ENCODE measurements at places on chromosomes 2 and 18.

DNA sequence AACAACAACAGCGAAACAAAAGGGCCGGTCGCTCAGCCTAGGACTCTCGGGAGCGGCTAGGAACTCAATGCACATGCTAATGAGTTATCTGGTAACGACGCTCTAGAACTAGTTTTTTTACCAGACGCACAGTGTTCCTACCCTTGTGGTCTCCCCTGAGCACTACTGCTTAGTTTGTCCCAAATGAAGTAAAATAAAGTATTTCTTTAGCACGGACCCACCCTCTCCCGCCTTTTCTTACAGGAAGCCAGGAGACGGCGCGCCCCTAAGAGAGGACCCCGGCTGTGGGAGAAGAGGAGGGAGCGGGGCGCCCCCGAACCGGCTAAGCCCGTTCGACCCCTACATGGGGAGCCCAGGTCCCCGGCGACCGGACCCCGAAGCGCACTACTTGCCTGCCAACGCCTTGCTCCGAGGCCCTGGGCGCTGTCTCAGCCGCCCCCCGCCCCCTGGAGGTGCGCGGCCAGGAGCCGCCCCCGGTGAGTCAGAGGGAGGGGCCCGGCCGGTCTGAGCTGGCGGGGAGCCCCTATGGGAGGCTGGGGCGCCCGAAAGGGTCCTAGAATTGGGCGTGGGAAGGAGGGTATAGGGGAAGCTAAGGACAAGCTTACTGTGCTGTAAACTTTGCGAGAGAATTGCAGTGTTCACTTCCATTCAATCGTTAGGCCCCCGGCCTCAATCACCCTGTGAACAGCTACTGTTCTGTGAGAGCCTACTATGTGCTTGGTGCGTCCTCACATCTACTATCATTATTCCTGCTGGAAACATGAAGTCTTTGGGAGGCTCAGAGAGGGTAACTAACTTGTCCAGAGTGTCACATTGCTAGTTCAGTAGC, 3.6 kb upstream of the CAPG start:
- DNase-seq, result no peak

DNA sequence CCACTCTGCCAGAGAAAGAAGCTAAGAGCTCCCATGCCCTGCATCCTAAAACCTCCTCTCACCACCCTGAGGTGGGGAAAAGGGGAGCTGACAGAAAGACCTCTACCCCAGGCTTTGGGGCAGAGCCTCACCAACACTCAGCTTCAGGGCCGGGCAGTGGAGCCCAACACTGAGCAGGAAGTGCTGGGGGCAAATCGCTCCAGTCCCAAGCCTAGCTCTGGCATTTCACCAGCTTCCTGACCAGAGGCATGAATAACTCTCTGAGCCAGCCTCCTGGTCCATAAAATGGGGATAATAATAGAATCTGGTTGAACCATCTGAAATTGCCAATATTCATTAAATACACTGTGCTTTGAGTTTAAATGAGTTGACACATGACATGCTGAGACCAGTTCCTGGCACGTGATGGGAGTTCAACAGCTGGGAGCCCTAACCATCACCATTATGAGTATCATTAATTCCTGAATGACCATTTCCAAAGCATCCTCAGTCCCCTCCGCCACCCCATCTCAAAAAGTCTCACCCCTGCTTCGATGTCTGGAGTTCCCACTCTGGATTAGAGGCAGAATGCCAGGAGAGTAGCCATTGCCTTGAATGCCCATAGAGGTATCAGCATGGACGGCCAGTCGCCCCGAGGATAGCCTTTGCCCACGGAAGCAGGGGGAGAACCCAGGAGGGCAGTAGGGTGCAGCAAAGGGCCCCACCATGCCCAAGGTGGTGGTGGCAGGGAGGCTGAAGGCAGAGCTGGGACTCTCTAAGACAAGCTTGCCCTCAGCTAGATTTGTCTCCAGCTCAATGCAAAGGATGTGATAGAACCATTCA, 153.4 kb downstream of the TNS1 start:
- no peak for DNase-seq

GRCh38 chr2:100040906-100041305, 101.5 kb downstream of the AFF3 start:
- DNase-seq, result no peak

DNA sequence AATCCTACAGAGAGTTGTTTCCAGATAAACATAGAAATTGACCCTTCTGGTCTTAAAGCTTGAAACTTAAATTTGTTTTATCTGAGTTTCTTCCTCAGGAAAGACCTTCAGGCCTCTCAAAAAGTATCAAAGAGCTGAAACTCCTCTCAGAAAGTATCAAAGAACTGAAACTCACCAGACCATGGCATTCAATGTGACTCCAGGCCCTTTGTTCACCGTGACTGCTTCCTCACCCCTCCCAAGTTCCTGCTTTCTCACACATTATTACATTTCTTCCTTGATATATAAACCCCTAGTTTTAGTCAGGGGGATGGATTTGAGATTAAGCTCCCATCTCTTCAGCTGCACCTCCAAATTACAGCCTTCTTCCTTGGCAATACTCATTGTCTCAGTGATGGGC, 6.0 kb downstream of the ANKMY1 start:
- no peak for DNase-seq

DNA sequence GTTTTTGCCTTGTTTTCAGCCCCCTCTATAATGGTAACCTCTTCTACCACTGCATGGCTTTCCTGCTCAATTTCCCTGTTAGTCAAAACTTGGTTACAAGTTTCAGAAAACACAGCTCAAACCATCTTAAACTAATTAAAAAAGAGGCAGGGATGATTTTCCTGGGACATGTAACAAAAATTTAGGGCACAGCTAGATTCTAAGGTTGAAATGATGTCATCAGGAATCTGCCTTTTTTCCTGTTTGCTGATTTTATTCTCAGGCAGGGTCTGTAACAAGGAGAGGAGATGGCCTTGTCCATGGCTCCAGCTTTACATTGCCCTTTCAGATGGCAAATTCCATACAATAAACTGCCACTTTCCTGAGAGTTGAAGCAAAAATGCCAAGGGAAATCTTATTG, 157.9 kb upstream of the CREB1 start:
- DNase-seq, result no peak

DNA sequence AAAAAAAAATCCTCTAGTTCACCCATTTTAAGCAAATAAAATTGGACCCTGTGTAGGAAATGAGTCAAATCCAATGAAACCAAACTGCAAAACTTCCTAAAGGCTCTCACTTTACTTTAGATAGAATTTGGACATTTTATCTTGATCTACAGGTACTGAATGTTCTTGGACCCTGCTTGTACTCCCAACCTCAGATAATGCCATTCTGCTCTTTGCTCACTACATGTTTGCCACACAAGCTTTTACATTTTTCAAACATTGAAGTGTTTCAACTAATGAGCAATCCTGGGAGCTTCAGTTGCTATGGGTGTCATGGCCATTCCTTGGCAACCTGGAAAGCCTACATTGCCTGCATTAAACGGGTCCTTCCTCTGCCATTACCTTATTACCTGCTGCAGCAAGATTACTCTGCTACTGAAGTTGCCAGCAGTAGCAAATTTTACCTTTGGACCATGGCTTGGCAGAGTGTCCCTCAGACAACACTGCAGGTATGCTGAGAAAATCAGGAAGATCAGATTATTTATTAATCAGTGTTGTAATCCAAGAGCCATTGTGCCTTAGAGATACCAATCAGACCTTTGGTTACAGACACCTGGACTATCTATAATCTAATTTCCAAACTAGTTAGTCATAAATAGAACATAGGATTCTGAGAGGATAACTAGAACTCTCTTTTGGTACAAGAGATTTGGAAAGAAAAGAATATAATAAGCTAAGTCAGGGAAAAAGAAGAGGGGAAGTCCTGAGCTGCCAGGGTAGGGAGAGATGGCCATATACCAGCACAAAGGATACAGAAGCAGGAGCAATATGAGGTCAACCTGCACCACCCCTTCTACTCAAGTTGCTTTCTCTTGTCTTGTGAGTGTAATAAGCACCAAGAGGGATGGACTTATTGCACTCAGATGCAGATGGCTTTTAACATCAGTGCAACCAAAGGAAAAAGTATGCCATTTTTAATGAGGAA, 293.3 kb upstream of the TFPI start:
- DNase-seq, result no peak

DNA sequence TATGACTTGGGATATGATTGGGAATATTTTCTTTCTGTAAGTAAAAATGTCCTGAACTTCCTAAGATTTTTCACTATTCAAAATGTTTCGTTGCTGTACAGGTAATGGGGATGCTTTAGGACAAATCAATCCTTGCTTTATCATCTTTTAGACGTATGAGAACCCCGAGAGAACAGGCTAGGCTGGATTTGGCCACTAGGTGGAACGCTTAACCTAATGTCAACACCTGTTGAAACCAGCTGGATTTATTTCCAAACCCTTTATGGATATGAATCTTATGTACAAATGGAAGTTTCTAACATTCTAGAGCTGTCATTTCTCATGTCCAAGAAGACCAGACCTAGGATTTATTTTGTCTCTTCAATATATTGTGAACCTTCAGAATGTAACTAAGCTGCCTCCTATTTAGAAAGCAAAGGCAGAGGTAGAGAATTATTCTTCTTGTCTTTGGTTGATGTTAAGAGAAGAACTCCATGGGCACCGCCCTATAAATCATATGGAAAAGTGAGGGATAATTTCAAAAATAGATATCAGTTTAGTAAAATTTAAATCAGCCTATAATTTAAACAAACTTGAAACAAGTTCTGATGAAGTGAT, 96.7 kb downstream of the PMAIP1 start:
- DNase-seq, result peak; percentile 60

DNA sequence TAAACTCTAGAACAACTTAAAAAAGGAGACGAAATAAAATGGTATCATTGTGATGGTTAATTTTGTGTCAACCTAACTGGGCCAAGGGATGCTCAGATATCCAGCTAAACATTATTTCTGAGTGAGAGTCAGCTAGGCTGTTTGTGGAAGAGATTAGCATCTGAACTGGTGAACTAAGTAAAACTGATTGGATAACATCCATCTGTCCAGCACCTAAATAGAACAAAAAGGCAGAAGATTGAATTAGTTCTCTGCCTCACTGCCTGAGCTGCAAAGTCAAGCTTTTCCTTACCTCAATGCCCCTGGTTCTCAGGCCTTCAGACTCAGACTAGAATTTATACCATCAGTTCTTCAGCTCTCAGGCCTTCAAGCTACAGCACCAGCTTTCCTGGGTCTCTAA, 30.0 kb downstream of the PPP3R1 start:
- no peak for DNase-seq

GRCh38 chr18:39802648-39803229, 2152.3 kb upstream of the PIK3C3 start:
- no peak for DNase-seq

GRCh38 chr2:9235147-9236044, 28.8 kb downstream of the ASAP2 start:
- no peak for DNase-seq

DNA sequence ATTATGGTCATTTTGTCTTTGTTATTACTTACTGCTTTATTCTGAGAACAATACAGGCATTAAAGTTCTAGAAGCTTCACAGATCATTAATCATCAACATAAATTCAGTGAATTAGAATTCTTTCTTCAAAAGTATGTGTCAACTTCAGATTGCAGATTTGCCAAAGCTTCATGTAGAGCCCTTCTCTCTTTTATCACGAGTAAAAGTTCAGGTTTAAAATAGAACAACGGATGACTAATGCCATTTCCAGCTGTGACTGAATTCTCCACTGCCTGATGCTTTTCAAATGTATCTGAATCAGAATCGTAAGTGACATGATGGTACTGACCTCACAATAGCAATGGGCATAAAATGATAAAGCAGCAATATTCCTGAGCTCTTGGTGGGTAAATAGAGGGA, 116.0 kb downstream of the ABCA12 start:
- no peak for DNase-seq

- DNase-seq, result peak; percentile 56
Observed at GRCh38 chr2:219571311-219572236, at the start of gene OBSL1. OBSL1 (minus strand) TSS chr2:219571539; CDS start chr2:219571232, 307 bp downstream.

GRCh38 chr2:56502616-56503015, 318.8 kb downstream of the CCDC85A start:
- no peak for DNase-seq

DNA sequence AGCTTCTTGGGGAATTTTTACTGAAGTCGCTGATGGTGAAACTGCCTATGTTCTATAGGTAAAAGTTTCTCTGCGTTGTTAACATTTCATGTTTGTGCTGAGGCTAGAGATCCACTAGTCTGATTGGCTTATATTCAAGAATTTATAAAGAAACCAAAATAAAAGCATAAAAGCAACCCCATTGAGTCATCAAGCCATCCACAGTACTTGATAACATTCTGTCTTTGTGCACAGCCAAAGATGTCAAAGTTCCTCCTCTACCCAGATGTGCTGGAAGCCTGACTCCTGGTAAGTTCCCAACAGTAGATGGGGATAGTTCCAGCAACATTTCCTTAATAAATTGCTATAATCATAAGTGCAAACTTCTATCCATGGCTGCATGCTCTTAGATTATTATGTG, 107.8 kb downstream of the TANC1 start:
- DNase-seq, result no peak

- DNase-seq, result no peak
Observed at GRCh38 chr2:36677386-36677785, 19.1 kb upstream of the VIT start.

GRCh38 chr18:13051159-13051558, 60.0 kb downstream of the CEP192 start:
- no peak for DNase-seq

DNA sequence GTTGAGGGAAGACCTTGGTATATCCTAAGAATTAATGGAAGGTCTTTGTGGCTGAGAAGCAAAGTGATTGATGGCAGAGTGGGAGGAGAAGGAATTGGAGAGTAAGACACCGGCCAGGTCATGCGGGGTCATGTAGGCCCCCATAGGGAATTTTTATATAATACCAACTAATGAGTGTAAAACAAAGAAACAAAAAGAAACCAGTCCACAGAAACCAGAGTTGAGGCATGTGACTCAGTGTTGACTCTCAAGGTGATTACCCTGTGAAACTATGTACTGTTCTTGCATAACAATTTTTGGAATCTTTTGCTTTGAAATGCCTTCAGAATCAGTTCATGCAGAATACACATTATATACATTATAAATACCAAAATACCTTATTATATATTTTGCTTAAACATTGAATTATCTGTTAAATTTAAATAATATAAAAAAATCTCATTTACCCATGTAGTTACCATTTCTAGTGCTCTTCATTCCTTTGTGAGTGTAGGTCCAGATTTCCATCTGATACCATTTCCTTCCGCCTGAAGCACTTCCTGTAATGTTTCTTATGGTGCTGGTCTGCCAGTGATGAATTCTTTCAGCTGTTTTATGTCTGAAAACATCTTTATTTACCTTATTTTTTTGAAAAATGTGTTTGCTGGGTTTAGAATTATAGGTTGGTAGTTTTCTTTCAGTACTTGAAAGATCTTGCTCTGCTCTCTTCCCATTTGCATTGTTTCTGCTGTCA, 8.6 kb downstream of the CLIP4 start:
- DNase-seq, result no peak

- no peak for DNase-seq
Observed at GRCh38 chr2:175468431-175469098, 287.1 kb upstream of the ATP5MC3 start.

- DNase-seq, result no peak
Observed at GRCh38 chr2:71498261-71498701, 44.9 kb downstream of the DYSF start.

- no peak for DNase-seq
Observed at GRCh38 chr18:8601277-8602032, 7.8 kb upstream of the RAB12 start.

- DNase-seq, result no peak
Observed at GRCh38 chr18:78622907-78623541, 356.6 kb upstream of the SALL3 start.

- no peak for DNase-seq
Observed at GRCh38 chr2:42028571-42029148, 19.2 kb upstream of the PKDCC start.

- no peak for DNase-seq
Observed at GRCh38 chr18:63588909-63589308, 1.8 kb downstream of the SERPINB13 start.

- DNase-seq, result no peak
Observed at GRCh38 chr2:10590742-10591141, 99.0 kb downstream of the NOL10 start.
